GM03348 (cell line): ENCODE measurements at places on chromosomes 16 and 17.

DNA sequence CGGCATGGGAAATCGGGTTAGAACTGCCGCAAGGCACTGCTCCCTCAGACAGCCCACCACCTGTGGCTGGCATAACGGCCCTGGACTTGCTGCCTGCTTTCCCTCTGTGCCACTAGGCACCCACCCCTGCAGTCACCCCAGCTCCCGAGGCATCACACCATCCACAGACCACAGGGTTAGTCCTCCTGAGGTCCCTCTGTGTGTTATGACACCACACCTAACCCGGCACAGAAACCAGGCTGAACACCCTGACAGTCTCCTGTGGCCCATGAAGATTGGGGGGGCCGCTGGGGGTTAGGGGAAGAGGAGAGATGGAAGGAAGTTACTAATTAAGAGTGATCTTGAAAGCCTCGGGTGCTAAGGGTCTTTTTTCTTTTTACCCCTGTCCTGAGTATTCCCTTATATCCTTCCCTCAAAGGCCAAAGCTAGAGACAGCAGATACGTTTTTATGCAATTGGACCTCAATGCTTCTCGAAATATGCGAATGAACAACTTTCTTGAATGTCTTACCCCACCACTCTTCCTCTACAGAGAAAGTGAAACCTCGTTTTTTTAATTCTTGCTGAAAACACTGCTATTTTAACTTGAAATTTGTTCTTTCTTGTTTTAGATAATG, 7.0 kb downstream of the CYTH1 start:
- no peak for DNase-seq

GRCh38 chr17:27269974-27270373, 23.9 kb upstream of the WSB1 start:
- no peak for DNase-seq

DNA sequence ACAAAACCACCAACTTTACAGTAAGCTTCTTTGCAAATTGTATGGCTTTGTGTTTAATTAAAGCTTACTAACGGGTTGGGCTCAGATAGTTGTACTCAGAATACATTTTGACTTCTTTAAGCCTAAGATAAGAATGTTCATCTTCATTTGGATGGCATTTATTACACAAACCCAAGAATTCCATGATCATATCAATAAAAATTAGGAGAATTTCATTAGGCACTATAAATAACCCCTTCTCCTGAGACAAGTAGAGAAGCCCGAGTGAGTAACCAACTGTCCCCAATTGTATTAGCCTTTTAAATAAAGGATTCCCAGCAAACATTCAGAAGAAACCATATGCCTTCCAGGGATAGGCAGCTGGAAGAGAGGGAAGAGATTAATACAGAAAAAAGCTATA, 504.7 kb downstream of the KCNJ2 start:
- DNase-seq, result no peak

DNA sequence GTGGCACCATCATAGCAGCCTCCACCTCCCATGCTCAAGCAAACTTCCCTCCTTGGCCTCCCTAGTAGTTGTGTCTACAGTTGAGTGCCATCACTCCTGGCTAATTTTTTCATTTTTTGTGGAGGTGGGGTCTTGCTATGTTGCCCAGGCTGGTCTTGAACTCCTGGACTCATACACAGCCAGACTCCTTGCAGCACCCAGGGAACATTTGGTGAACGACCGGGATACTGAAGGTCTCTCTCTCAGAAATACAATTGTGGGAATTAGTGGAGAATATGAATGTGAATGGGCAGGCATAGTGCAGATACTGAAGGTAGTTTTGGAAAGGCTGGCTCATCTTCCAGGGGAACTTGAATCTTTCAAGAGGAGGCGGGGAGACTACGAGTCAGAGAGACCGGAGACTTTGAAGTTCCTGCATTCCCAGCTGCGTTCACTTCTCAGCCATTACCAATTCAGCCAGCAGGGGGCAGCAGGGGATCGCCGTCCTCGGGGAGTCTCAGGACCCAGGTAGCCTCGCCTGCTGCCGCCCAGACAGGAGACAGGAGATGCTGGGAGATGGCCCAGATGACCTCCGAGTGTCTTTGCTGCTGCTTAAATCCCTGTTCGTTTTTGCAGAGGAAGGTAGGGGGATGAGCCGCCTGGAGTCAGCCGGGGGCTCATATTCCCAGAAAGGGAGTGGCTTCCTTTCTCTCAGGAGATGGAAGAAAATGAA, 68.6 kb downstream of the HAPSTR1 start:
- peak; percentile 84 for DNase-seq

DNA sequence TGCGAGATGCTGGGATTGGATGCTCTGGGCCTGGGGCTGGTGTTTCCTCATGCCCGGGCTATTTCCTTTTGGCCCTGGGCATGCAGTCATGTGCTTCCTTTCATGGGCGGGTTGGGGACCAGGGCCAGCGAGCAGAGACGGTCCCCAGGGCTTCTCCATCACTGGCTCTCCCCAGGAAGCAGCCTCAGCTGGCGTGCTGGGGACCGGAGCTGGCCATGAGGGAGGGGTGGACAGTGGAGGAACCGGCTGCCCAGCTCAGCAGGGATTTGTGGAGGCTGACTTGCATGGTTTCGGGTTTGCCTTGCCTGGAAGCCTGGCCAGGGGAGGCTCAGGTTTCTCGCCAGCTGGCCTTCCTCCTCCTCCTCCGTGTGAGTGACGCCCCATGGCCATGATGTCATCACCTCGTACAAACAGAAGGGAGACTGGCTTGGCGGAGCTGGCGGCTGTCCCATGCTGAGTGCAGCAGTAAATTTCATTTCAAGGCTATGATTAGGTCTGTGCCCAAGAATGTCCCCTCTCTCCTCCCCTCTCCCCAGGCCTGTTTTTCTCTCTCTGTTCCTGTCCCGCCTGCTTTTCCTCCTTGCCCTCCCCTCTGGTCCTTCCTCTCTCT, 8.9 kb upstream of the TIMP2 start:
- peak; percentile 93 for DNase-seq

GRCh38 chr17:78131172-78132083, 857 bp downstream of the TMC8 start:
- peak; percentile 44 for DNase-seq

GRCh38 chr16:50161950-50162349, 8.8 kb downstream of the TENT4B start:
- no peak for DNase-seq

DNA sequence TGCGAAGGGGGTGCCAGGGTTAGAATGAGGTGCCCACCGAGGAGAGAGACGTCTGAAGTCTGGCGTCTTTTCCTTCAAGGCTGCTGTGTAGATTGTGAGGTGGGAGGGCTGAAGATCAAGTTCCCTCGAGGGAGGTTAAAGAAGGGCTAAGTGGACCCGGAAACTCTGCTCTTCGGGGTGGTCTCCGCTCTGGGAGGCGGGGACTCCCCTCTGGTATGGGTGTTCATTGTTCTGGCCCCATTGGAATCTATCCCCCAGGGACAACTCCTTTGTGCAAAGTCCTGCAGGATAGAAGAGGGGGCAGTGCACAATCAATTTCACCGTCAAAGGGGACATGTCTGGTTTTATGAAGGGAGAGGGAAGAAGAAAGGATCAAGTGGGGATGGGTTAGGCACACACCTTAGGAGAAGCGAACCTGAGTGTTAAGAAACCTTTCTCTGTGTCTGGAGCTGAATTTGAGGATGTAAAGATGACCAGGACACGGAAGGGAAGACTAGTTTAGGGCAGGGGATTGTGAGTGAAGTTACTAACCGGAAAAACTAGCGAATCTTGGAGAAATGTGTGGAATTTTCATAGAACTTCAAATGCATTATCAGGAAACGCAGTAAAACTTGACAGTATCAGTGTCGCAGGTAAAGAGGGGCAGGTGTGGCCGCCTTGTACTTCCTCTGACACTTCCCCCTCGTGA, 809 bp upstream of the RAB34 start:
- no peak for DNase-seq

DNA sequence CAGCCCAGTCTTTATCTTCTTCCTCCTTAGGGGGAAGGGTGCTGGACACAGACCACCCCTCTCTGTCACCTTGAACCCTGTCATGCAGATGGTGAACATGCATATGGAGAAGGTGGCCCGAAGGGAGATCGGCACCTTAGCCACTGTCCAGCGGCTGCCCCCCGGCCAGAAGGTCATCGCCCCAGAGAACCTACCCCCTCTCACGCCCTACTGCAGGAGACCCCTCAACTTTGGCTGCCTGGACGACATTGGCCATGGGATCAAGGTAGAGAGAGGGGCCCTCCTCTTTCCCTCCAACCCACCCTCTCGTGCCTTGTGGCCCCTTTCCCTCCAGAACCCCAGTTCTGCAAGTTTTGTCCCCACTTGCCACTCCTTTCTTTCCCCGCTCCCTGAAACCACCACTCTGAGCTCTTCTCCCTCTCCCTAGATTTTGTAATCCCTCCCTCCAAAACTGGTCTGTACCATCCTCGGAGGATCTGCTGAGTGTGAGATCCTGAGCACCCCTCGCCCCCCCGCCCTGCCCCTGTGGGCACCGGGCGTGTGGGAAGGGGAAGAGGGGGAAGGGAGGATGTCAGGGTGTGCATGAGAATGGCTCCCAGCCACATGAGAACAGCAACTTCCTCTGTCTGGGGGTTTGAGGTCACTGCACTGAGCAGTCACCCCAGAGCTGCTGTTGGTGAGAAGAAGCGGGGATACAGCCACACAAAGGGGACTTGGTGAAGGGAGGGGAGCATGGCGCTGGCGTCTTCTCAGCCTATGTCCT, 7.3 kb downstream of the ABI3 start:
- DNase-seq, result no peak

DNA sequence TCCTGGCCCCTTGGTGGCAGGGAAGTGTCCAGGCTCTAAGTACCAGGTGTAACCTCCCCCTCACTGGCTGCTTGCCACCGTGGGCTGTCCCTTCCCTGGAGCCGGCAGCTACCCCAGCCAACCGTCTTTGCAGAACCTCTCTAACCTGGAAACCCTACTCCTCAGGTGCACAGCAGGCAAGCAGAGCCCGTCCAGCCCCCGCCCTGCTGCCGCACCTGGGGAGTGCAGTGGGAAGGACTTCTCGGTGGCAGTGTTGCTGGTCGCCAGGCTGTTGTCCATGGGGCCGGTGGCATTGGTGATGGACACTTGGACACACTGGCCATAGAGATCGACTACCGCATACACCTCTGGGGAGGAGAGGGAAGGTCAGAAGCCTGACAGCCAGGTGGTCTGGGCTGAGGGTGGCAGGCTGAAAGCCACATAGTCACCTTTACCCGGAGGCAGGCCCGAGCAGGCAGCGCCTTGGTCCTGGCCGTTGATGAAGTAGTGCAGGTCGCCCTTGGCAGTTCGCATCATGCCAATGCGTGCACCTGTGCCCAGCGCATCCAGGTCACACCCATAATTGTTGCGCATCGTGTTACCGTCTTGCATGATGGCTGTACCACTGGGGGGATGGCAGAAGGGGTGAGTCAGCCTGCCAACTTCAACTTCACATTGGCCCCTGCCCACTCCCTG, 6.5 kb downstream of the NEURL4 start:
- no peak for DNase-seq

GRCh38 chr16:22402191-22402590, 27.8 kb upstream of the CDR2 start:
- DNase-seq, result peak; percentile 31

GRCh38 chr17:69497161-69497560, 82.7 kb downstream of the MAP2K6 start:
- DNase-seq, result no peak

GRCh38 chr17:66354472-66354871, 52.1 kb downstream of the PRKCA start:
- no peak for DNase-seq

DNA sequence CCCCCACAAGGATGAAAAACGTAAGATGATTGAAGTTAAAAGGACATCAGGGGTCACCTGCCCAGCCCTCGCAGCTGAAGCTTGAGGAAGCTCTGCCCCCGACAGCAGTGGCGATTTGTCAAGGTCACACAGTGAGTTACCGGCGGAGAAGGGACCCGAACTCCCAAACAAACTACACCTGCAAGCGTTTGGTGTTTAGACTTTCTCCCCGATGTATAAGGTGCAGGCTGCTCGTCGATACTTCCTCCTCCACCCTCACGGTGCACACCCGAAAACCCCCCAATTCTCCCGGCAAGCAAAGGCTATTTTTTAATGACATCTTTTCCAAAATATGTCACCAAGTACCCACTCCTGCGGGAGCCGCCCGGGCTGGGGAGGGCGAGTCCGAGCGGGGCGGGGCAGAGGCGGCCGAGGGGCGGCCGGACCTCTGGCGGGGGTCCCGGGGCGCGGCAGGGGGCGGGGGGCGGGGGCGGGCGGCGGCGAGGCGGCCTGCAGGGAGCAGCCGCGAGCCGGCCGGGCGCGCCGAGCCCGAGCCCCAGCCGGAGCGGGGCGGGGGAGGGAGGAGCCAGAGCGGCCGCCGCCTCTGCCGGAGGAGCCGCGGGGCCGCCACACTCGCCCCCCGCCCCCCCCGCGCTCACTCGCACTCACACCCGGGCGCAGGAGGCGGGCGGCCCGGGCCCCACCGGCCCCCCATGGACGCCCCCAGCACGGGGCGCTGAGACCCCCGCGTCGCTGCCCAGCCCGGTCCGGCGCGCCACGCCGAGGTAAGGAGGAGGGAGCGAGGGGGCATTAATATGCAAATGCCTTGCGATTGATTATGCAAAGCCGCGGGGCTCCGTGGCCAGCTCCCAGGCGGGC, at the start of gene THRA:
Gene THRA, plus strand, starts transcription at position 637 of the 858 bp plus-strand sequence. CDS start 11,524 bp downstream, outside the sequence.
- DNase-seq, result peak; percentile 94

DNA sequence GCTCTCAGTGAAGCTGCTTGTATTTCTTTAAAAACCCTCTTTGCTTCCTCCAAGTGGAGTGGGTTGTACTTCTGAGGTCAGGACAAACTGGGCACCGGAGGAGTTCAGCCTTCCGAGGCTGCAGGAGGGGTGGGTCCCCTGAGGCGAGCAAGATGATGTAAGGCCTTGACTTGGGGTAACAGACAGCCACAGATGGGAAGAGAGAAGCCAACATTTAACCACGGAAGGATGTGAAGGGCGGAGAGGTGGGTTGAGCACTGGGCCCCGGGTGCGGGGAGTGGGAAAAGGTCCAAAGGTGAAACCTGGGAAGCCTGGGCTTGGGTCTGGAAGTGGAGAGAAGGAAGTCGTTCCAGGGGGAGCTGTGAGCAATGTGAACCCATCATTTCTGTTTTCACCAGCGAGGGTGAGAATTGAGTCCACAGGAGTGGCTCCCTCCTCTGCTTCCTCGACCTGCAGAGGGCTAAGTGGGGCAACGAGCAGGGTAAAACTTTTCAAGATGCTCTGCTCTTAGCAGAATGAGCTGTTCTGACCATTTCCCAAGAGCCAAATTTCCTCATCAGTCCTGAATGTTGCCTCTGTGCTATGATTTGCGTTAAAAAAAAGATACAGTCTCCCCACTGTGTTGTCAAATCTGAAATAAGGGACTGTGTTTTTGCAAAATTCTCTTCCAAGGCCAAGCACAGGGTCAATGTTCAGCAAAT, 137.7 kb upstream of the CRHR1 start:
- no peak for DNase-seq

- DNase-seq, result peak; percentile 91
Observed at GRCh38 chr16:54928411-54929089, 2.1 kb upstream of the IRX5 start.

GRCh38 chr16:28145796-28146195, 66.0 kb downstream of the XPO6 start:
- no peak for DNase-seq
